ENCODE measurements at places on chromosomes 4 and X.

DNA sequence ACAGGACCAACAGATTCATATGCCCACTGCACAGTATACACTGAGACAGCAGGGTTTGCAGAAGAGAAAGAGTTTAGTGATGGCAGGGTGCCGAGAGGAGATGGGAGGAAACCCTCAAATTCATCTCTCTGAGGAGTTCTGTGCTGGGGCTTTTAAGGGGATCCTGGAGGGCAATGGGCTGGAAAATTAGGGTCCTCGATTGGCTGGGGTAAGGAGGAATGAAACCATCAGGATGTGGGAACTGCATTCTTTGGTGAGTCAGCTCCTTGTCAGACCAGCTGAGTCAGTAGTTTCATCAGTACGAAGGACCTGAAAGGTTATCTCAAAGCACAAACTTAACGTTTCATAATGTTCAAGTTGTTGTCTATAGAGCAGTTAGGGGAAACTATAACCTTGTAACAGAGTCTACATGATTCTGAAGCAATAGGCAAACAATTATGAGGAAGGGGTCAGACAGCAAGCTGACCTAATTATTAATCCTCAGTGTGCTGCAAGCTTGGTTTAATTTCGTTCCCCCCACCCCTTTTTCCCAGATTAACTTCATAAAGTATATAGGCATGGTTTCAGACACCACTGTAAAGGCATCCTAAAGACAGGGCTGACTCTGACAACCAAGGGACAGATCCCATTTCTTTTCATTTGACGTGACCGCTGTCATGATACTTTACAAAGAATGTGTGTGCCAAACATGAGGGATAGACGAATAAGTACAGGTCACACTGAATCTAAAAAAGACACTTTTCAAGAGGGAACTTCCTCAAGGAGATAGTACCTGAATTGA lies 1.5 kb upstream of the MSMO1 start:
- DNase-seq = no peak

GRCh38 chrX:13418126-13419097 lies 98.6 kb upstream of the ATXN3L start:
- DNase-seq = no peak

- no peak for DNase-seq
Observed at GRCh38 chrX:4588056-4588455, 874.6 kb upstream of the PRKX start.

GRCh38 chr4:40954088-40954668 lies 204.4 kb downstream of the NSUN7 start:
- no peak for DNase-seq

- no peak for DNase-seq
Observed at GRCh38 chr4:101282076-101282844, 65.1 kb downstream of the PPP3CA start.

GRCh38 chr4:123866796-123867195 lies 470.2 kb downstream of the SPRY1 start:
- DNase-seq = no peak

All from NCI-H446 (cell line).